ENCODE measurements at places on chromosomes 3 and 15. TPM values are rescaled to one million over a fixed set of nuclear protein-coding genes. Genes with fewer than 3 reads are reported as not detected.

DNA sequence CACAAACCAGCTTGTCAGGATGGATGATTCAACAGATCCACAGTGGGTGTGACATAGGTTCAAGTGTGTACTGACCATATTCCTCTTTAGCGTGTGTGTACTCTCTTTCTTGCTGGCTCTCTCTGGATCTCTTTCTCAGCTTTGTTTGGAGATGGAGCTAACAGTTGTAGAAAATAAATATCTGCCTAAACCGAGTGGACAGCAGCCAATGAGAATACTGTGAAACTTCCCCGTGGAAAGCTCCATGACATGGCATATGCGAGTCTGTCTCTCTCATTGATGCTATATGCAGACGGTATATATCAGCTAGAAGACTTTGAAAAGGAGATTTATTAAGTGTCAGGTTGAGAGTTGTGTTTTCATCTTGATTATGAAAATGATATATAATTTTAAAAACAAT lies 406.5 kb upstream of the SUCLG2 start:
- no peak for DNase-seq

DNA sequence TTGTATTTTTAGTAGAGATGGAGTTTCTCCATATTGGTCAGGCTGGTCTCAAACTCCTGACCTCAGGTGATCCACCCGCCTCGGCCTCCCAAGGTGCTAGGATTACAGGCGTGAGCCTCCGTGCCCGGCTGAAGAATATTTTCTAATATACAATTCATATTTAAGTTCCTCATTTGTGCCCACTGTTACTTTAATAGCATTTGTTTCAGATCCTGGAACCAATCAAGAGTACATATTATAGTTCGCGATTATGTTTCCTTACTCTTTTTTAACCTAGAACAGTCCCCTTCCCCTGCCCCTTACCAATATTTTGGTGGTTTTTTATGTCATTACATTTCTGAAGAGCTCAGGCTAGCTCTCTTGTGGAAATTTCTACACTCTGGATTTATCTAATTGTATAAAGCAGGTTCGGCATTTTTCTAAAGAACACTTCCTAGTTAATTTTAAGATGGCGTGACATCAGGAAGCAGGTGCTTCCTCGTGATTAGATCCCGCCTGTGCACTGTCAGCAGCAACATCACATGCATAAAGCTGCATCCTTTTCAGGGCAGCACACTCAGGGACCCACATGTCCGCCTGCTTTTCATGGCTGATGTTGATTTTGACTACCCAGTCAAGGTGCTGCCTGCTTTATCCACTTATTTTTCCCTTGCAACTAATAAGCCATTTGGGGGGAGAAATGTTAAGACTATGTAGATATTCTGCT lies 88.7 kb upstream of the EPHB3 start:
- DNase-seq, result peak; percentile 37

DNA sequence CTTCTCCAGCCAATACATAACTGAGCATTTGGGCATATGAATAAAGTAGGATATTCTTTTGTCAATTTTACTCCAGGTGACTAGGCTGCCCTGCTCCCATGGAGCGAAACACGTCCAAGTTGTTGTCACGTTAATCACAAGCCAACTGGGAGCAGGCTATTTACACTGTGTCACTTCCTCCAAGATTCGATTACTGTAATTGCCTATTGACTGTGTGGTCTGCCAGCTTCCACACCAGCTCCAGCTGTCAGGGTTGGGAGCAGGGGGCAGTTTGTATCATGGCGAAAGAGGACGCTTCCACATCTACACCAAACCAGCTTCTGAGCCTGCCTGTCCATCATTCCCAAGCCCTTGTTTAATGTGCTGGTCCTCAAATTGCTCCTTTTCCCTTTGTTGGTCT lies 89.2 kb upstream of the RORA start:
- no peak for DNase-seq

GRCh38 chr3:7700539-7700938 lies 801.1 kb upstream of the LMCD1 start:
- no peak for DNase-seq

Gene MAGI1
- total RNA-seq, result 50.8 TPM

Gene SLC22A14
- 0.48 TPM for total RNA-seq

Data from transverse colon (tissue), 4 donors.